ENCODE measurements at places on chromosomes 2 and 18. TPM values are rescaled to one million over a fixed set of nuclear protein-coding genes. Genes with fewer than 3 reads are reported as not detected.

GRCh38 chr2:228118940-228119339 lies 62.5 kb downstream of the SPHKAP start:
- no peaks in the 10 kb centered on the region for H3K36me3 ChIP-seq
- no peak overlapping the region for H3K4me3 ChIP-seq
- H3K27ac ChIP-seq = no peak overlapping the region
- H3K27me3 ChIP-seq = no peaks in the 10 kb centered on the region
- no peaks in the 10 kb centered on the region for H3K4me1 ChIP-seq

The RAX gene
- not detected for total RNA-seq

The LHCGR gene
- total RNA-seq = not detected

The SLC20A1 gene
- 69.3 TPM for total RNA-seq

GRCh38 chr2:186611526-186611925 lies 21.7 kb downstream of the ITGAV start:
- no peaks in the 10 kb centered on the region for H3K27me3 ChIP-seq
- H3K27ac ChIP-seq = no peak overlapping the region
- no peaks in the 10 kb centered on the region for H3K36me3 ChIP-seq
- peaks cover 5% of the 10 kb centered on the region for H3K4me1 ChIP-seq

GRCh38 chr2:54845094-54845493 lies 121.6 kb downstream of the EML6 start:
- H3K36me3 ChIP-seq = no peaks in the 10 kb centered on the region
- no peak for DNase-seq
- H3K4me1 ChIP-seq = no peaks in the 10 kb centered on the region
- no peaks in the 10 kb centered on the region for H3K27me3 ChIP-seq
- H3K4me3 ChIP-seq = no peak overlapping the region

GRCh38 chr2:23545811-23546210 lies 160.8 kb downstream of the KLHL29 start:
- H3K27ac ChIP-seq = no peak overlapping the region
- H3K4me3 ChIP-seq = no peak overlapping the region
- no peaks in the 10 kb centered on the region for H3K27me3 ChIP-seq
- DNase-seq = no peak

GRCh38 chr2:98560256-98560771 lies 48.0 kb downstream of the COA5 start:
- no peak for DNase-seq
- H3K4me1 ChIP-seq = peaks cover 20% of the 10 kb centered on the region
- H3K27ac ChIP-seq = peak overlapping the region; percentile 53
- no peaks in the 10 kb centered on the region for H3K27me3 ChIP-seq

GRCh38 chr18:68428661-68429060 lies 286.2 kb downstream of the TMX3 start:
- peaks cover 2% of the 10 kb centered on the region for H3K27me3 ChIP-seq
- H3K36me3 ChIP-seq = no peaks in the 10 kb centered on the region
- H3K27ac ChIP-seq = no peak overlapping the region
- no peaks in the 10 kb centered on the region for H3K4me1 ChIP-seq
- H3K4me3 ChIP-seq = no peak overlapping the region
- no peak for DNase-seq

DNA sequence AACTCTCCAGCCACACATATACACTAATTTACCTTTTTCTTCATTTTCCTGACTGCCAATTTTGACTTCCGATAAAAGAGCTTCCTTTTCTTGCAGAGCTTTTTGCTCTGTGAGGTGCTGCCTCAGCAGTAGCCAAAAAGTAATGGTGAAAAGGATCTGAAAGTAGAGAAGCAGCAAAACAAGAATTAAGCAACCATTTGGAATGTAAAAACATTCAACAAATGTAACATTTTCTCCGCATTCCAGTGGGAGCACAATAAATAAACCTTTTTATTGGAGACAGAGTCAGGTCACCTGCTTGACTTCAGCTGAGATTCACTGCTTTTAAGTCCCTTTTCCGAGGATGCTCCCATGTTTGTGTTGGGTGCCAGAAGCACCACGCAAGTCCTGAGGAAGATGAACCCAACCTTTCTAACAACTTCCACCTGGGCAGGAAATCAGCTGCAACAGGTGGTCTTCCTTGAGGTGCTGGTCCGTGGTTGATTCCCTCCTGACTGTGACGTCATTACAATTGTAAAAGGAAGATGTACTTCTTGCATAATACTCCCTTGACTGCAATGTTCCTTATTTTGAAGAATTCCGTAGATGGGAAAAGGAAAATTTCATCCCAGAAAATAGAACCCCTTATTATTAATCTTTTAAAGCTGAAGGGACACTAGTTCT lies 265.5 kb downstream of the NAPG start:
- no peak for DNase-seq
- H3K27me3 ChIP-seq = peaks cover 22% of the 10 kb centered on the region
- no peak overlapping the region for H3K27ac ChIP-seq

DNA sequence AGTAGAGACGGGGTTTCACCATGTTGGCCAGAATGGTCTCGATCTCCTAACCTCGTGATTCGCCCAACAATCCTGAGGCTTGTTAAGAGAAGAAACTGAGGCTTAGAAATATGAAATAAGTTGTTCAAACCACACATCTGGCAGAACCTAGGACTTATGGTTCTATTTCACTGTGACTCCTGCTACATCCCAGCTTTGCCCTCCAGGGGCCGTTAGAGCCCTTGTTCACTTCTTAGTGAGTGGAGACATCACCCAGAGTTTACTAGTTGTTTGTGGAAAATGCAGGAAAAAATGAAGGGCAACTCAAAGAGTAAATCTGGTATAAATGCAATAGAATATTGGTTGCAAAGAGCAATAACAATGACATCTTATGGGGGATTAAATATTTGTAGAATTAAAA lies 43.9 kb downstream of the MARCHF4 start:
- no peaks in the 10 kb centered on the region for H3K4me1 ChIP-seq
- no peak overlapping the region for H3K27ac ChIP-seq
- DNase-seq = peak; percentile 19
- H3K36me3 ChIP-seq = no peaks in the 10 kb centered on the region

The CNNM3 gene
- total RNA-seq = 31.2 TPM

DNA sequence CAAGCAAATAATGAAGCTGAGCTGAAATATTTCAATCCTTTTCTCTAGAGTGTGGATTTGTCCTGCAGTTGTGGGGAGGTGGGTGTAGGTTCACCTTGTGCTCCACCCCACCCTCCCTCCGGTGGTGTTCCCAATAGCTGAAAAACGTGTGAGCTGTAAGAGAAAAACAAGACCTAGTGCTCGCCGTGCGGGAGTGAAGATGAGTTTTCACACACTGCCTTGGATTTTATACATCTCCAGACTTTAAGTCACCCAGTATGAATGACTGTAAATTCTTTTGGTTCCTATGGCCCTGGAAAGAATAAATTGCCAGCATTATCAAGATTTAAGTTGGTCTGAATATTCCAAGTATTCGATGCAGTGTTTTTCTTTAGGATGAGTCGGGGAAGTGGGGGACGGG lies 1.9 kb upstream of the SOX11 start:
- H3K36me3 ChIP-seq = peaks cover 1% of the 10 kb centered on the region
- DNase-seq = no peak
- peaks cover 48% of the 10 kb centered on the region for H3K27me3 ChIP-seq
- H3K27ac ChIP-seq = no peak overlapping the region
- H3K4me1 ChIP-seq = peaks cover 12% of the 10 kb centered on the region

The IKZF2 gene
- 8.3 TPM for total RNA-seq

GRCh38 chr2:193332941-193333340 lies 1138.2 kb upstream of the TMEFF2 start:
- no peak overlapping the region for H3K27ac ChIP-seq
- no peaks in the 10 kb centered on the region for H3K36me3 ChIP-seq
- H3K4me1 ChIP-seq = no peaks in the 10 kb centered on the region

The DSG4 gene
- not detected for total RNA-seq

The SKA1 gene
- 48.3 TPM for total RNA-seq

The FEV gene
- not detected for total RNA-seq

The GTF2A1L gene
- total RNA-seq = not detected

The C2orf78 gene
- not detected for total RNA-seq

GRCh38 chr18:70377317-70377799 lies 88.5 kb downstream of the SOCS6 start:
- H3K36me3 ChIP-seq = no peaks in the 10 kb centered on the region
- peaks cover 6% of the 10 kb centered on the region for H3K27me3 ChIP-seq
- H3K27ac ChIP-seq = no peak overlapping the region
- DNase-seq = no peak
- H3K4me1 ChIP-seq = no peaks in the 10 kb centered on the region

- H3K4me1 ChIP-seq = peaks cover 41% of the 10 kb centered on the region
- peak overlapping the region; percentile 85 for H3K4me3 ChIP-seq
- no peak overlapping the region for H3K27ac ChIP-seq
- H3K27me3 ChIP-seq = peaks cover 6% of the 10 kb centered on the region
- H3K36me3 ChIP-seq = peaks cover 19% of the 10 kb centered on the region
Measured at GRCh38 chr2:218400930-218401881, 1.5 kb downstream of the CTDSP1 start.

DNA sequence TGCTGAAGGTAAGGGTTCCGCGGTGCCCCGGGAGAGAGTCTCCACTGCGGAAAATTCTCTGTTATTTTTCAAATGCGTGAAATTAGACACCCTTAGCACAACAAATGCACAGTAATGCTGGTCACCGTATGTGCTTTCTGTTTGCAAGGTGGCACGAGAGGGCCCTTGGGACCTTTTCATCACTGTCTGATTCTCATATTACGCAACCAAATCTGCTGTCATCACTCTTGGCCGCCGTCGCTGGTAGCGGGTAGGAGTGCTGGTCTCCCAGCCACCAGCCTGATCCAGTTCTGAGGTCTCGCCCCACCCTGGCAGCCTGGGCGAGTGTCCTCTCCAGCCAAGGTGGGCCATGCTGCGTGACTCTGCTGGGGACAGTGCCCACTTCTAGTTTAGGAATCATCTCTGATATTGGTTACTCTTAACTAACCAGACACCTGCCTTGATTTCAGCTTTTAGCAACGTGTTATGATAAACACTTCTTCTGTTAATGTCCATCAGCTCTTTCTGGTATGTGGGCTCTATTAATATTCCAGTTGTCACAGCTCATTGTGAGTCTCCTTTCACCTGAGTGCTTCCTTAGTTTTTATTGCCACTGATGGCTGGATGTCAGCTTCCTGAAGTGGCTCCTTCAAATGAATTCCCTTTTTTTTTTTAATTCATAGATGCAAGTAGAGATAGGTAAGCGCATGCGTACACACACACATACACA lies 199.4 kb downstream of the GBX2 start:
- H3K27me3 ChIP-seq = peaks cover 7% of the 10 kb centered on the region
- no peak overlapping the region for H3K27ac ChIP-seq
- H3K4me3 ChIP-seq = no peak overlapping the region
- DNase-seq = no peak

DNA sequence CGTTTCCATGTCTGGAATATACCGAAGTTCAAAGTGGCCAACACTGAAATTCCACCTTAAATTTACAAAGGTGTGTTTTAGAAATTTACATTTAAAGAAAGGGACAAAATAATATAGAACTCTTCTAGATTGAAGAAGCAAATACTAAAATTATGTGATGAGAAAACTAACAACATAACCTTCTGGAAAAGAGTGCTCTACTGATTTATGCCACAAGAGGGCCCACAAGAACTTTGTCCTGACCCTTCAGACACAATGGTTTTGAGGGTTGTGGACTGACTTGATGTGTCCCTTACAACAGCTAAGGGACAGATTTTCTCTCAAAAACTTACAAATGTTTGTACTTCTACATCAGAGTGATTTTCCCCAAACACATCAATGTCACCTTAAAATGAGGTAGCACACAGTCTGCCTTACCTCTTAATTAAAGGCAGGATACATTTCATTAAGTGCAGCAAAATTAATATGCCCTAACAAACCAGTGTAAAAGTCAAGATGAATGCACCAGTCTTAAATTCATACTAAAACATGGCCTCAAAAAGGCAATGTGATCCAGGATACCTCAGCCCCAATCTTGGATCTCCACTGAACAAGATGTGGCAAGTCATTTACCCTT lies 36.2 kb downstream of the EIF2AK3 start:
- no peaks in the 10 kb centered on the region for H3K4me1 ChIP-seq
- H3K27ac ChIP-seq = no peak overlapping the region
- DNase-seq = peak; percentile 49
- H3K27me3 ChIP-seq = no peaks in the 10 kb centered on the region
- peaks cover 21% of the 10 kb centered on the region for H3K36me3 ChIP-seq

The GPR35 gene
- 3.6 TPM for total RNA-seq

DNA sequence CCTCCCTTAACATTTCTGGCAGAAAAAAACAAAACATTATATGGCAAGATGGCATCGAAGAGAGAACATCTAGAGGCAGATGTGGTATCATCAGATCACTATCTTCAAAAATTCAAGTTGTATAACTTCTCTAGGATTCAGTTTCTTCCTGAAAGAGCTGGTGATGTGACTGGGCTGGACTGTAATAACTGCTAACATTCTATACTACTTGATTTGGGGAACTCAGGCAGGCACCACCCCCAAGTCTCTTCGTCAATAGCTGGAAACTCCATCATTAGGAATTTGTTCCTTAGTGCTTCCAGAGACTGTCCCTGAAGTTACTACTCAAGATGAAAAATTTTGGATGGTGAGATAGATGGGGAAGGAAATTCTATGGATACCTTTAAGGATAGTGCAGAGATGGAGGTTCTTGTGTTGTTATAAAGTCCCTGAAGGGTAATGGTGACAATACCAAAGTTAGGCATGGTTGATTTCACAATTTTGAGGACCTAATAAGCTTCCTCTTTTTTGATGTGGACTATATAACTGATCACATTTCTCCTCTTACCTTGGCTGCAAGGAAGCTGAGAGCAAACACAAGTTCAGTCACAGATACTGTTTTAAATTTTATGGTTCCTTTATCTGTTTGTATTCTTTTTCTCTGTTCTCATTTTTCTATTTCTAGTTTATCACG lies 59.1 kb upstream of the PGAP1 start:
- peak overlapping the region; percentile 61 for H3K27ac ChIP-seq
- no peak for DNase-seq
- peaks cover 54% of the 10 kb centered on the region for H3K4me1 ChIP-seq
- H3K4me3 ChIP-seq = no peak overlapping the region
- H3K36me3 ChIP-seq = peaks cover 34% of the 10 kb centered on the region

DNA sequence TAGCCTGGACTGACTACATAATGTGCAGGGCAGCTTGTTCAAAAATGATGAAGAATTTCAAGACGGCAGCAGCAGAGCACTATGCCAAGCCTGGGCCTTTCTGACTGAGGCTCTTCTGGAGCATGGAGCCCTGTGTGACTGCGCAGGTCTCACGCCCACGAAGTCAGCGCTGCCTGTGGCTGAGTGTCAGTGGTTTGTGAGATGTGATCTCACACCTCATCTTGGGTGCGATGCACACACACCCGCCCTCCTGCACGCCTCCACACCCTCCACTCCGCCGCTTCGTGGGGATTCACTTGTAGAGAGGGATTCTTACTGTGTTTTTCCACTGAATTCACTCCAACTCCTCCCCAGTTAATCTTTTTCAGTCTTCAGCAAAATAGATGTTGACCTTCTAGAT lies 103.9 kb downstream of the VIT start:
- peaks cover 11% of the 10 kb centered on the region for H3K4me1 ChIP-seq
- peak overlapping the region; percentile 32 for H3K27ac ChIP-seq
- no peak overlapping the region for H3K4me3 ChIP-seq

DNA sequence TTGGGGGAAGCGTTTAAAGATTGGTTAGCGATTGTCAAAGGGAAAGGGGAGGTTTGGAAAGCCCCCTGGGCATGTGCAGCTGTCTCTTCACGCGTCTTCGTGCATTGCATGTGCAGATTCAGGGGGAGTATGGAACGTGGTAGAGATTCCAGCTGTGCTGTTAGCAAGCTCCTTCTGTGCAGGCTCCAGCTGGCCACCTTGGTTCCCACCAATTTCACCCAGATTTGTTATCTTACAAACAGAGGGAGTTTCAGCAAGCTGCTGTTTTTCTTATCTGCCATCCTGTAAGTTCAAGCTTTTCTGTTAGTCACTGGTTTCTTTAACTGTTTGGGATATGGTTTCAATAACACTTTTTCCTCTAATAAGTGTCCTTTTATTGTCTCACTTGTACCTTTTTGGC lies 30.4 kb downstream of the FARP2 start:
- no peak overlapping the region for H3K4me3 ChIP-seq
- H3K27me3 ChIP-seq = no peaks in the 10 kb centered on the region
- no peak overlapping the region for H3K27ac ChIP-seq
- peaks cover 9% of the 10 kb centered on the region for H3K4me1 ChIP-seq
- DNase-seq = no peak

The LRRC30 gene
- total RNA-seq = not detected

The CKAP2L gene
- 46.7 TPM for total RNA-seq

Measured in activated CD4-positive, alpha-beta T cell treated with anti-CD3 and anti-CD28 coated beads for 36 hours (primary cell).